ENCODE measurements at places on chromosomes 16 and 17.

DNA sequence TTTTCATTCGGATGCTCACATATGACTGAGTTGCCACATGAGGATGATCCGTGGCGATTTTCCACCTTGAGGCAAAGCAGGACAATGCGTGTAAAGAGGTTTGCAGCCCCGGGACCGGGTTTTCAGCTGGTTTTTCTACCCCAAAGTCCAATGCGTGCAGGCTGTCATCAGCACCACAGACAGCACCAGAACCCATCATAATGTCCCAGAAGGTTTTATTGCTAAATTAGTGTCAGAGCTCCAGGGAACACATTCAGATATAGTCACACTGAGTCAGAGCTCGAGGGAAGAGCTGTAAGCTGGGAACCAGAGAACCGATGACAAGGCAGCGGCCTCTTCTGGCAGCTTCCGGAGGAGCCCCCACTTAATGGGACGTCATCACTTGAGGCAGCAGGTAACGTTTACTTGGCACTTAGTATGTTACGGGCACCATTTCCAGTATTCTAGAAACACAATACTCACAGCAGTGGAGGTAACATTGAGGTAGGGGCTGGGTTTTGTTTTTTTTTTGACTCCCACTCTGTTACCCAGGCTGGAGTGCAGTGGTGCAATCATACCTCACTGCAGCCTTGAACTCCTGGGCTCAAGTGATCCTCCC is 8.9 kb upstream of the NAGPA start:
- no peak for DNase-seq

DNA sequence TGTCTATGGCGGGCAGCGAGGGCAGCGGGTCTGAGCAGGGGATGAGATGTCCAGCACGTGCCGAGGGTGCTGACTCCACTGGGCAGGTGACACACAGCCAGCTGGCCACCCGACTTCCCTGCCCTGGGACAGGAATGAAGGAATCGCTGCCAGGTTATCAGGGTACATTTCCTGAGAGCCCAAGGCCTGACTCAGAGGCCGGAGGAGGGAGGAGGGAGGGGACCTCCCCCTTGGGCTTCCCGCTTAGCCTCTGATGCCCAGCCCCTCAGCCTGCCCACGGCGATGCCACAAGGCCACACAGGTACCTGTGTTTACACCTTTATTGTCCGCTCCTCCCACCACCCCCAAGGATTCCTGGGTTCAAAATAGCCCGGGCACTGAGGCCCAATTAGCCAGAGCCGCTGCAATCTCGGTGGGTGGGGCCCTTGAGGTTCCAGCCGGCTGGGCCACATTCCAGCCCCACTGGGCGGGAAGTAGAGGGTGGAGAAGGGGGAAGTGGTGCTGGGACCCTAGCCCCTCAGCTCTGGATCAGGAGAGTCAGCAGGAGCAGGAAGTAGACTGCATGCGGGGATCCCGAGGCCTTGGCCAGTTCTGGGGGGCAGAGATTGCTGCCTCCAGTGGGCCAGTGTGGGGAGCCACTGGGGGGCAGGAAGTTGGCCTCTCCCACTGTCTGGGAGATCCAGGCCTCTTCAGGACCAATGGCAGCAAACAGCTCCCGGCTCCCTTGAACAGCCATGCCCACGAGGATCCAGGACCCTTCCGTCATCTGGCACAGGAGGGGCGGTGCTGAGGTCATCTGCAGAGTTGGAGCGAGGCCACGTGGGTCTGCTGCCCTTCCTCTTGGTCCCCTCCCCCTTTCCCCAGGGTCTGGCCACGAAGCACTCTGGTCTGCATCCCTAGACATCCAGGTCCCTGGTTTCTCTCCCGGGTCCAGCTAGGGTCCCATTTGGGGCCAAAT is 3.4 kb upstream of the PRSS8 start:
- no peak for DNase-seq

DNA sequence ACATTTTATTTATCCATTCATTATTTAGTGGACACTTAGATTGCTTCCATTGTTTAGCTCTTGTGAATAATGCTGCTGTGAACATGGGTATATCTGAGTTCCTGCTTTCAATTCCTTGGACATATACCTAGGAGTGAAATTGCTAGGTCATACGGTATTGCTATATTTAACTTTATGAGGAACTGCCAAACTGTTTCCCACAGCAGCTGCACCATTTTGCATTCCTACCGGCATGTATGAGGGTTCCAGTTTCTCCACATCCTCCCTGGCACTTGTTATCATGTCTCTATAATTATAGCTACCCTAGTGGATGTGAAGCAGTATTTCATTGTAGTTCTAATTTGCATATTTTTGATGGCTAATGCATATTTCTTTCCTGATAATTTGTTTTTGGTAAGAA is 23.7 kb upstream of the DRG2 start:
- no peak for DNase-seq

DNA sequence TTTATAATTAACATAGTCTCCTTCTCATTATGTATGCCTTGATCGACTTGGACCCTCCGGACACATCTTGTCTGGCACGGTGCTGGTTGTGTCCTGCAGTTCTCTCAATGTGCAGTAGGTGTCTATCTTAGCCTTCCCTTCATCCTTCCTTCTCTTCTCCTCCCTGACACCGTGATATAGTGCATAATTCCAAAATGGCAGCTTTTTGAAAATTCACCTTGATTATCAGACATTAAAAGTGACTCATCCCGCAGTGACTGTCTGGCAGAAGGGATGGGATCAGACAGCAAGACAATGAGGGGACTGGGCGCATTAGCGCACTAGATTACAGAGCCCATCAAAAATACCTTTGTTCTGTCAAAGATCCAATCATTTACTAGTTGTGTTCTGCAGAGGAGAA is 70.0 kb upstream of the PMFBP1 start:
- DNase-seq: no peak

DNA sequence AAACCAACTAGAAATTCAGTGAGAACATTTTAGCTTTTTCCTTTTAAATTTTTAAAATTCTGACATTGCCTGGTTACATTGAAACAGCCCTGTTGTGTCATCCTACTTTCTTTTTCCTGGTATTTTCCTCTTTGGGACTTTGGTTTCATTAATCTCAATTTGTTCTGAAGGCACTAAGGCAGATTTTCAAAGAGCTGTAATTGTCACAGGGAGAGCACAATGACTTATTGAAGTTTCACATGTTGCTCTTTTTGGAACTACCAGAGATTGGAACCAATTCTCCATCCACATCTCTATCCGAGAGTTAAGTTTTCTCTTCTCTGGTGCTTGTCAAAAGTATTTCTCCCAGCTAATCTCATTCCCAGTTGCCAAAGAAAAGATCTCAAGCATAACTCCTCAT is 144.7 kb upstream of the TBX2 start:
- no peak for DNase-seq

GRCh38 chr17:39116224-39116623 is 35.2 kb downstream of the PLXDC1 start:
- no peak for DNase-seq
